ENCODE measurements at places on chromosomes 1 and 21. TPM values are rescaled to one million over a fixed set of nuclear protein-coding genes. Genes with fewer than 3 reads are reported as not detected.

Gene FCRL2
- 0.03 TPM for polyA plus RNA-seq

Gene UMODL1
- polyA plus RNA-seq, result not detected

Gene FCRL6
- polyA plus RNA-seq, result 0.20 TPM

Gene NAXE
- polyA plus RNA-seq, result 84.1 TPM

Gene CNKSR1
- polyA plus RNA-seq, result 4.2 TPM

DNA sequence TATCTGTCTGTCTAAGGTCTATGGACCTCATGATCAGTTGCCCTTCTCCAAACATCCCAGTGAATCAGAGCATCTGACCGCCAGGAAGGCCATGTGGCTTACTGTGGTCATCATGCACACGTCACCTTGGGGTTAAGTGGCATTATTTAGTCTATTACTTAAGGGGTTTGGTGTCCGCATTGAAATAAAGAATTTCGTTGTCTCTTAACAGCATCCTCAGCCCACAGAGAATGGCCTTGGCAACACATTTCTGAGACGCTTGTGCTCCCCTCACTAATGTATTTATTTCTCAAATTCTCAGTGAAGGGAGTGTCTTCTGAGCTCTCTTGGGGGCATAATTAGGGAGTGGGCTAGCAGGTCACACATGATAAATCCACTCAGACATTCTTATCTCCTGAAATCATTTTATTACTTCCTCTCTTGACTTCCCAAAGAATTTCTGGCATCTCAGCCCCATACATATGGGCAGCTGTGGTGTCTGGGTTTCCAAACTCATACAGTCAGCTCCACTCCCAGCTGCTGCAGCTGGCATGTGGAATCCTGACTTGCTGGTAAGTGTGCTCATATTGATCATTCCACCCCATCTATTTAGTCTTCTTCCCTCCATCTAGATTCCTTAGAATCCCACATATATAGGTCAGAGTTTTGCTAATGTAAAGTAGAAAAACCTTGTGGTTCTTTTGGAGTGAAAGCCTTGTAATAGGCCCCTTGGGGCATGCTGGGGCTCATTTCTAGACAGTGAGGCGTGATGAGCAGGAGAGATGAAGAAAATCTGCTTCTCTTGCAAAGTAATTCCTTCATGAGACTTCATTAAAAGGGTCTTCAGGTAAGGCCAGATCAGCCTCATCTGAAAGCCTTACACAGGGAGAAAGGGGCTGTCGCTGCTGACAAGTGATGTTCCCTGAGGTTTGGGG, 110.5 kb downstream of the HHAT start:
- DNase-seq, result no peak

DNA sequence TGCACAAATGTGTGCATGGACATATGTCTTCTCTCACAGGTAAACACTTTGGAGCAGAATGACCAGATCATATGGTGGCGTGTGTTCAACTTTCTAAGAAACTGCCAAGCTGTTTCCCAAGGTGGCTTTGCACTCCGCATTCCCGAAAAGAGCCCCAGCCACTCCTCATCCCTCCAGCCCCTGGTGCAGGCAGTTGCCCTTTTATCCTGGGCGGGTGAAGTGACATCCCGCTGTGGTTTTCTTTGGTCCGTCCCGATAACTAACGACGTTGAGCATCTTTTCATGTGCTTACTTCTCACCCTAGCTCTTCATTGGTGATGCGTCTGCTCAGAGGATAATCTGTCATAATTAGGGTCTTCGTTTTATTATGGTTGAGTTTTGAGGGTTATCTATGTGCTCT, 612.5 kb downstream of the MATN1 start:
- DNase-seq, result no peak

DNA sequence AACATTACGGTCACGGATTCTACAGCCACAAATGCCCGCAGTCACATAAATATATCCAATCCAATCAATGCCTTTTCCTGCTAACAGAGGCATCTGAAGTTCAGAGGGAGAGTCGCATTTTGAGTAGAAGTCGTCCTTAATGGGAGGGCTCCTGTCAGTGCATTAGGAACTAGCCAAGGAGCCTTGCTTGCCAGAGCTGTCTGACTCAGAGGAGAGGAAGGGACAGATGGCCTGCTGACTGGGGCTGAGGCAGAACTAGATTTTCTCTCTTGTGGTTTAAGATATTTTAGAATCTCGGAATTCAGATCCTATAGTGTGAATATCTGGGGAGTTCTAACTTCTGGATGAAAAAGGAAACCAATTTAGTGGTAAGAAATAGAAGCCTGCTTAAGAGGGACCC, 10.6 kb downstream of the XKR8 start:
- no peak for DNase-seq

- DNase-seq, result no peak
Measured at GRCh38 chr1:26164036-26164860, 4.5 kb downstream of the C1orf232 start.

DNA sequence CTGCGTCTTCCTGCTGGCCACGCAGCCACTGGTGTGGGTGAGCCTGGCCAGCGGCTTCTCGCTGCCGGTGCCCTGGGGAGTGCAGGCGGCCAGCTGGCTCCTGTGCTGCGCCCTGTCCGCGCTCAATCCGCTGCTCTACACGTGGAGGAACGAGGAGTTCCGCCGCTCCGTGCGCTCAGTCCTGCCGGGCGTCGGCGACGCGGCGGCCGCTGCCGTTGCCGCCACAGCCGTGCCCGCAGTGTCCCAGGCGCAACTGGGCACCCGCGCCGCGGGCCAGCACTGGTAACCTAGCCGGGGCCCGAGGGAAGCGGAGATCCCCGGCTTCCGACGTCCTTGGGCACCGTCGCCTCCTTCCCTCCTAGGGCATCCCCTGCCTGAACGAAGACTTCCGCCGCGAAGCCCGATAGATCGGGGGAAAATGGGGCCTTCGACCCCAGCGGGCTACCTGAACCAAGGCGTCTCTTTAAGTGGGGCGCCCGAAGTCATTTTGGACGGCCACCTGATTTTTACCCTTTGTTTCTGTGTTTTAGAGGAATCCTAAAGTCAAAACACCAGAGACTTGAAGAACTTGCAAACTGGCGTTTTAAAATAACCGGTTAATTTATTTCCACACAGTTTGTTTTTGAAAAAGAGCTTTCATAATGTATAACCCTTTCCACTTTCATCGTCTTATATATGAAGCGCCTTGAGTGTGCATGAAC, 2.0 kb downstream of the GPR88 start:
- DNase-seq, result no peak

DNA sequence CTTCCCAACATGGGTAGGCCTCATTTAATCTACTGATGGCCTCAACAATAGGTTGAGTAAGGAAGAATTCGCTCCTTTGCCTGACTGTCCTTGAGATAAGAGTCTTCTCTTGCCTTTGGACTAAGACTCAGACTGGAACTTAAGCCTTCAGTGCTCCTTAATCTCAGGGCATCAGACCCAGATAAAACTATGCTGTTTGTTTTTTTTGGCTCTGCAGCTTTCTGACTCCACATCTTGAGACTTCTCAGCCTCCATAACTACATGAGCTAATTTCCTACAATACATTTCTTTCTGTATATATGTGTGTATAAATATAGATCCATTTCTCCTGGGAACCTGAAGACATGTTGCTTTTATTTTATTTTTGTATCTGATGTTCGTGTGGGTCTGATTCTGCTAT, 1470.7 kb upstream of the PRMT6 start:
- DNase-seq, result no peak

- no peak for DNase-seq
Measured at GRCh38 chr1:10864776-10865175, 68.3 kb upstream of the CASZ1 start.

- DNase-seq, result no peak
Measured at GRCh38 chr21:28410256-28410655, 582.4 kb downstream of the LTN1 start.

GRCh38 chr1:191592907-191593306, 565.4 kb upstream of the RGS18 start:
- no peak for DNase-seq

- DNase-seq, result no peak
Measured at GRCh38 chr1:244192325-244192724, 141.2 kb downstream of the ZBTB18 start.

GRCh38 chr1:116377541-116378529, 4.8 kb downstream of the ATP1A1 start:
- no peak for DNase-seq

- DNase-seq, result no peak
Measured at GRCh38 chr1:248825573-248825908, 174 bp downstream of the SH3BP5L start.

- DNase-seq, result no peak
Measured at GRCh38 chr21:42472521-42472920, 23.5 kb downstream of the RSPH1 start.

- DNase-seq, result no peak
Measured at GRCh38 chr1:159869607-159870006, 7.2 kb upstream of the VSIG8 start.

- DNase-seq, result no peak
Measured at GRCh38 chr1:38134294-38134755, 87.7 kb upstream of the POU3F1 start.

DNA sequence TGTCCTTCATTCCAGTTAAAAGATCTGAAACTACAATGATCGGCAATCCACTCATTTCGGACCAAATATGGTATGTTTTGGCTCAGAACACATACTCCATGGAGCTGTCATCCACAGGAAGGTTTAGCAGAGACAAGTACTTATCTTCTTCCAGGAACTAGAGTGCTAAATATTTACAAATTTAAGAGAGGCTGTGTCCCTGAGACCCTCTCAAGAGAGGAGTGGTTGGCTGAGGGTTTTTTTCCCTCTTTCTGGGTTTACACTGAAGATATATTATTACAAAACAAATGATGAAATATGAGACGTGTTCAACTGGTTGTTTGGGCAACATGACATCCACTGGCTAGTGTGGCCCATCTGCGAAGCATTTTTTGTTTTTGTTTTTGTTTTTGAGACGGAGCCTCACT, 25.9 kb upstream of the NID1 start:
- no peak for DNase-seq

- no peak for DNase-seq
Measured at GRCh38 chr21:40924641-40925040, 77.7 kb upstream of the DSCAM start.

GRCh38 chr1:231694465-231695077, 68.0 kb downstream of the DISC1 start:
- DNase-seq, result no peak

DNA sequence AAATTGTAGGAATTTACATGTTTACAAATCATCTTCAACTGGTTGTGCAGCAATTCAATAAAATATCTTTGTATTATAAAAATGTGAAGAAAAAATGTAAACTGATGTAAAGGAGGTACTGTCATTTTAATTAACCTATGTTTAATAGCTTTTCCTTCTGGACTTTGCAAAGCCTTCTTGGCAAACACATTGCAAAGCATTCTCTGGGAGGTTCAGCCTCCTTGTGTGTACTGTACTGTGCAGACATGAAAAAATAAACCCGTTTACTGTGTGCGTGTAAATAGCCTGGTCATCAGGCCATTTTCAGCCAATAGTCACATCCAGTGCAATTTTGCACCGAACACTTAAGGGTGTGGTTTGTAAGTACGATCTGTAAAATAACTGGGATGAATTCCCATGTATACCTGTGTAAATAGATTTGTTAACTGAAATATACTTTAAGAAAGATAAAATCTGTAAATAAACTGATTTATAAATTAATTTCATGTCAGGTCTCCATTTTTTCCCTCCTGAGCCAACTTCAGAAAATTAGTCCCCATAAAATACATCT, 40.2 kb upstream of the QSOX1 start:
- DNase-seq, result no peak

DNA sequence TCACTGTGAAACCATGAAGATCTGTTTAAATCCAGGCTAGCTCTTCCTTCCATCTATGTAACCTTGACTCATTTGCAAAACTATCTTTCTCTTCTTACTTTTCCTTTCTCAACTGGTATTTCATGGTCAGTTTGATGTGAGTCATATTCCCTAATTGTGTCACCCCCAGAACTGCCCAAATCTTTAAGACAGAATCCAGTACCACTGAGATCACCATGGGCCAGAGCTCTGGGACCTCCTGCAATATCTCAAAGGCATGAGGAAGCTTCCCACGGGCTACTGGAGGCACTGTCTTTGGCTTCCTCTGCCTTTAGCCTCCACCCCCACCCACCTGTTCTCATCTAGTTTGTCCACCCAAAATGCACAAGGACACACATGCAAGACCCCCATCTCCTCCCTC, 274.4 kb upstream of the FMN2 start:
- no peak for DNase-seq

GRCh38 chr1:17212487-17213121, 7.7 kb downstream of the PADI1 start:
- DNase-seq, result peak; percentile 72
